ENCODE measurements at places on chromosomes 2 and 18. TPM values are rescaled to one million over a fixed set of nuclear protein-coding genes. Genes with fewer than 3 reads are reported as not detected.

Gene SKOR2
- 0.43 TPM for total RNA-seq

Gene EMX1
- 13.2 TPM for total RNA-seq

Gene UBXN4
- 87.7 TPM for total RNA-seq

Gene PDCL3
- total RNA-seq: 26.4 TPM

Gene ANO7
- 1.9 TPM for total RNA-seq

GRCh38 chr2:229088517-229088913, 182.6 kb downstream of the PID1 start:
- H3K27ac ChIP-seq: peak overlapping the region; percentile 13
- no peak overlapping the region for H3K4me3 ChIP-seq
- no peaks in the 10 kb centered on the region for H3K27me3 ChIP-seq
- no peak for DNase-seq

- H3K36me3 ChIP-seq: no peaks in the 10 kb centered on the region
- H3K27me3 ChIP-seq: no peaks in the 10 kb centered on the region
- no peaks in the 10 kb centered on the region for H3K4me1 ChIP-seq
Observed at GRCh38 chr2:36318547-36318946, 37.0 kb upstream of the CRIM1 start.

DNA sequence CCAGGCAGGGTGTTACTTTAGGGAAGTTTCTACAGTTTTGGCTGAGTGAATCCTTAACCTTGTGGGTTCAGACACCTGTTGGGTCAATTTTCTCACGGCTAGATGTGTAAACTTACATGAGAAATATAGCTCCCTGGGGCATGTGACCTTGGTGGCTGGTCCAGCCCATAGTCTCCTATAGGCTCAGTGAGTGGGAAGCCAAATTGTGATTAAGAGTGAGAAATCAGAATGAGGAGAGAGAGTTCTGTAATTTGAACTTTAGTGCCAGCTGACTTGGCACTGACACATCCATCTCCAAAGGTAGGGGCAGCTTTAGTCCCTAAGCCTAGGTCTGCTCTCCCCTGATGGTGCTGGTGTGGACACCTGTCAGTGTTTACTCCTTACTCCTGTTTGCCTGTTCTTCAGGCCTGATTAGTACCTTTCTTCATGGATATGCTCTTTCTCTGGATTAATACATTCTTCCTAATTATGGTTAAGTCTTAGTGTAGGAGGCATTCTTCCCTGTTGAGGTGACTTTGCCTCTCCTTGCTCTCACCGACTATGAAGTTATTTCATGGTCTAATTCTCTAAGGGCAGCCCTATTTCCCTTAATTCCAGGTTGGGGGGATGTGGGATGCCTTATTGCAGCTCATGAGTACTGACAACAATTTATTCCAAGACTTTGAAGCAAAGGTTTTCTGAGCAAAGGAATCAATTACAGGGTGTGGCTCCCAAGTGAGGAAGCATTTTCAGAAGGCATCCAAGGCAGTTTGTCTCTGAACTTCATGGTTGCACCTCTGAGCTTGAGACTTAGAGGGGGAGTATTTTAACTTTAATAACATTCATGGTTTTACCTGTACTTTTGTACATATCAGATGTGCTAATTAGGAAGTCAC, 177.3 kb downstream of the DYSF start:
- no peak overlapping the region for H3K27ac ChIP-seq
- no peak for DNase-seq
- no peaks in the 10 kb centered on the region for H3K4me1 ChIP-seq
- no peaks in the 10 kb centered on the region for H3K27me3 ChIP-seq

- no peaks in the 10 kb centered on the region for H3K27me3 ChIP-seq
- H3K27ac ChIP-seq: no peak overlapping the region
- no peaks in the 10 kb centered on the region for H3K4me1 ChIP-seq
- DNase-seq: peak; percentile 48
- H3K36me3 ChIP-seq: no peaks in the 10 kb centered on the region
Observed at GRCh38 chr18:59605633-59606192, 91.5 kb downstream of the CCBE1 start.

DNA sequence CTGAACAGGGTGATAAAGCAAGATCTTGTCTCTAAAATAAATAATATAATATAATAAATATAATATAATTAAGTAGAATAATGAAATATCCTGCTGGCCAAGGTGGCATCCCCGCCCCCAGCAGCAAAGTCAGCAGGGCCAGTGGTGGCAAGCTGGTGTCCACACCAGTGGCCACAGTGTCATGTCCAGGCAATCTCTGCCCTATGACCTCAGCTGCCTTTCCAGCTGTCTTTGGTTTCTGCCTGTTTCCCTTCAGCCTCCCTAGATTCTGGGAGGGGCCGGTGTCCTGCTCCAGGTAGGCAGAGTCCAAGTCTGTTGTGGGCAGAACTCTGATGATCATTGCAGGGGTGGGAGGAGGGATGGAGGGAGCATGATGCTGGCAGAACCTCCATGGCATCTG, 16.2 kb upstream of the STEAP3 start:
- H3K4me1 ChIP-seq: no peaks in the 10 kb centered on the region
- DNase-seq: no peak
- no peaks in the 10 kb centered on the region for H3K27me3 ChIP-seq
- H3K4me3 ChIP-seq: no peak overlapping the region
- H3K36me3 ChIP-seq: no peaks in the 10 kb centered on the region
